Keratinocyte (primary cell): ENCODE measurements at places on chromosomes 16 and 17.

DNA sequence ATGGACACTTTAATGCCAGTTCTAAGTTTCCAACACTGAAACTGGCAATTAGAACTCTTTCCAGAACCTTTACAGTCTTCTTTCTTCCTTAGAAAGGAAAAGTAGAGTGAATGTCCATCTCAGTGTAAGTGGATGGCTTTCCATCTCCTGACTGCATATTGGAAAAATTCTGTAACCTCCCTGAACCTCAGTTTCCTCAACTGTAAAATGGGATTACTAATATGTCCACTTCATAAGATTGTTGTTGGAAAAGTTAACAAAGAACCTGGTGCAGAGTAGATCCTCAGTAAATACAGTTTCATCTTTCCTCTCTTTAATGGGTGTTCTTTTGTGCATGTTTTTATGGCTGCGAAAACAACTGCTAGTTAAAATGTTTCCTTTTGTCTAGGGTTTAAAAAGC is 2.6 kb downstream of the TMEM98 start:
- DNase-seq: no peak

DNA sequence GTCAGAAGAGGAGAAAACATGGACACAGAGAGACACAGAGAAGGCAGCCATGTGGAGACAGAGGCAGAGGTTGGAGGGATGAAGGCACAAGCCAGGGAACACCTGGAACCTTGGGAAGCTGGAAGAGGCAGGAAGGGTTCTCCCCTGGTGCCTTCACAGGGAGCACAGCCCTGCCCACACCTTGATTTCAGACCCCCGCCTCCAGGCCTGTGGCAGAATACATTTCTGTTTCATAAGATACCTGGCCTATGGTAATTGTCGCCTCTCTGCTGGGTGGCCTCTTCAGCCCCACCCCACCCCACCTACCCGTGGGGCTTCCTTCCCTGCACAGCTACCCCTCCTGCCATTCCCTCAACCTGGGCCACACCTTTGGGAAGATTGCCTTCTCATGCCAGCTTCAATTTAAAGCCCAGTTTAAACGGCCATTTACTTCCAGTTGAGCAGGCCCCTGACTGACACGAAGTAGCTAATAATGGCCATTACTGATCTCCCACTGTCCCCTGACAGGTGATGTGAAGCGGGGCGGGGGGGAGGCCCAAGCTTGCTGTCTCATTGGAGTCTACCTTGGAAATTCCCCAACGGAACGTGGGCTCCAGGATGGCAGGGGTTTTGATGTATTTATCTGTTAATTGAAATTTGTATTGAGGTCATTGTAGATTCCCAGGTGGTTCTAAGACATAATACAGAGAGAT is 291.7 kb upstream of the FOXF1 start:
- DNase-seq: no peak

GRCh38 chr17:78263063-78263735 is 31.8 kb downstream of the TMEM235 start:
- no peak for DNase-seq

- DNase-seq: no peak
Measured at GRCh38 chr17:17679748-17680147, 1.5 kb upstream of the RAI1 start.

DNA sequence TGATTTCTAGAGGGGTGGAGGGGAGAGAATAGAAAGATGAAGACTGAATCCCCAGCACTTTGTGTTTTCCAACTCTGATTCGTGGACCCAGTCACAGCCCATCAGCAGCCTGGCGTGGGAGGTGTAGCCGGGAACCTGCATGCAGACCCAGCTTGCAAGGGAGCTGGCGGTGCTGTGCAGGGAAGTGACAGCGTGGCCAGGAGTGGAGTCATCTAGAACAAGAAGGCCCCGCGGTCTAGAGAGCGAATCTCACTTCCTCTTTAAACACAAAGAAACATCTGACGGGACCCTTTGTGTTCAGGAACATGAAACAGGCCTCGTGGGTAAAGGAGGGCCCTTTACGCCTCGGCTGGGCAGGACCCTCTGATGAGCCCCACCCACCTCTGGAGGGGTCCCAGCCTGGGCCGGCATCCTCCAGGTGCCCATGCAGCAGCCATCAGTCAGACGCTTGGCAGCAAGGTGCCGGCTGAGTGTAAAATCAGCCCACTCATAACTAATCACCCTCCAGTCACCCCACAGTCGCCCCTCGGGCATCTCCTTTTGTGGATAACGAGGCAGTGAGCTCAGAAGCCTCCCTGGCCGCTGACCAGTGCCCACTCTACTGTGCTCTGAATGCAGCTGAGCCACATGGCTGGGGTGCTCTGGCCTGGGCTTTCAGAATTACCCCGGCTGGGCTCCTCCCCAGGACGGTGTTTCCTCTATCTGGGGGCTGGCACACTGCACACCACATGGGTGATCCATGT is 4.4 kb downstream of the SNAI3 start:
- no peak for DNase-seq

DNA sequence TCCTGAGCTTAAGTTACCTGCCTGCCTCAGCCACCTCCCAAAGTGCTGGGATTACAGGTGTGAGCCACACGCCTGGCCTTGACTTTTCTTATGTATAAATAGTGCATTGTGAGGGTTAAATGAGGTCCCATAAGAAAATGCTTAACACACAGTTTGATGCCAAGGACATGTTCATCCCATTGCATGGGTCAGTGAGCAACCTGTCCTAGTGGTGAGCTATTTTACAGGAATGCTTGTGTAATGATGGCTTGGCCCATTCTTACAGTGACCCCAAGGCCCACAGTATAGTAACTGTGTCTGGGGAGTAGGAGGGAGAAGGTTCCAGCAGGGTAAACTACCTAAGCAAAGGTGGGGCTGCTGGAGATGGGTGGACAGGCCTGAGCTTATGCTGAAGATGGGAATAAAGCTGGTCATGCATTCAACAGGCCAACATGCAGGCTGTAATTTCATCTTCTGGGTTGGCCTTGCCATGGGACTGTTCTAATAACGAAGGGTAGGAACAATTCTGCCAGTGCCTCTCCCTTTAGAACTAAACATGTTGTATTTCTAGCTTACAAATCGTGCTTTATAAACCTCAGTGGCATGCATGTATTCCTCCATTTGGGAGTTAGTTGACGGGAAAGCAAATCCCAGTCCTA is 6.2 kb downstream of the ACSF2 start:
- no peak for DNase-seq

- no peak for DNase-seq
Measured at GRCh38 chr17:17151055-17151454, 55.1 kb downstream of the PLD6 start.

GRCh38 chr16:10594312-10594950 is 14.0 kb upstream of the EMP2 start:
- peak; percentile 98 for DNase-seq

DNA sequence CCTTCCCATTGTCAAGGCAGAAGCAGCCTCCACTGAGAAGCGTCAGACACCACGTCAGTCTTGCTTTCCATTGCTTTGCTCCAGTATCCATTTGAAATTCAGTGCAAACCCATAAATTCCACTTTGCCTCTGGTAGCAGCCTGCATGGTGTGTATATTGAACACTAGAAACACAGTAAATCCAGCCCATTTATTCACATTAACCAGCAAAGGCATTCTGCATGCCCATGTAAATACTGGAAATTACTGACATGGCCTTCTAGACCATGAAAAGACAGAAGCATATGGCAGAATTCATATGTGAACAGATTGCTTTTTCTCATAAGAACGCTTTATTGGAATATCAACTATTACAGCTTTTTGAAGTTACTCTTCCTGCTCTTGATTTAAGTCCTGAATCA is 595.0 kb downstream of the WWOX start:
- DNase-seq: no peak

- no peak for DNase-seq
Measured at GRCh38 chr17:7016886-7017826, 4.7 kb downstream of the RNASEK start.

- no peak for DNase-seq
Measured at GRCh38 chr17:1011760-1012735, 15.1 kb downstream of the TIMM22 start.

GRCh38 chr17:29622337-29623282 is at the start of gene CORO6:
CORO6 (minus strand) TSS chr17:29622912; CDS start chr17:29621421, 1,491 bp downstream.
- no peak for DNase-seq

GRCh38 chr17:55601874-55602364 is 90.7 kb upstream of the SMIM36 start:
- no peak for DNase-seq

DNA sequence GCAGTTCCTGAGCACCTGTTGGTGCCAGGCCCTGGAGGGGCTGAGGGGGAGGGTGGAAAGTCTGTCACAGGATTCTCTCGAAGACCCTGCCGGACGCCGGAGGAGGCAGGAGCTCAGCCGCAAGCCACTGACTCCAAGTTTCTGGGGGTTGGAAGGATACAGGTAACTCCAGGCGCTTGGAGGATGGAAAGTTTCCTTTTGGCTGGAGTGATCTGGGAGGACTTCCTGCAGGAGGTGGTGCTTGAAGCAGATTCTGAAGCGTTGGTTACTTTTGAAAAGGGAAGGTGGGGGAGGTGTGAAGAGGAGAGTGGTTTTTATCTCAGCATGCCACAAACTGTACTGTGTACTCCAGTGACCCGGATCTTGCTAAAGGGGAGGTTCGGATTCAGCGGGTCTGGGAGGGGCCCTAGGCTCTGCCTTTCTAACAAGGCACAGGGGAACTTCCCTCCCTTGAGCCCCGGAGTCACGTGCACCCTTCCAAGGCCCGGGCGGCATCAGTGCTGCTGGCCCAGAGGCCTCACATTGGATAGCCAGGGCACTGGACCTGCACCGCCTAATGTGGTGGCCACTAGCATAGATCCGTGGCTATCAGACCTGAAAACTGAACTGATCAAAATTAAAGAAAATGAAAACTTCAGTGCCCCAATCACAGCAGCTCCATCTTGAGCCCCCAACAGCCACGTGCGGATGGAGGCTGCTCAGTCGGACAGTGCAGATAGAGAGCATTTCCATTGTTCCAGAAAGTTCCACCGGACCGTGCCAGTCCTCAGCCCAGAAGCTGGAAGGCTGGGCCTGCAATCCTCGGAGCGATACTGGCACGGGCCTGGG is 42.2 kb upstream of the GSE1 start:
- no peak for DNase-seq

DNA sequence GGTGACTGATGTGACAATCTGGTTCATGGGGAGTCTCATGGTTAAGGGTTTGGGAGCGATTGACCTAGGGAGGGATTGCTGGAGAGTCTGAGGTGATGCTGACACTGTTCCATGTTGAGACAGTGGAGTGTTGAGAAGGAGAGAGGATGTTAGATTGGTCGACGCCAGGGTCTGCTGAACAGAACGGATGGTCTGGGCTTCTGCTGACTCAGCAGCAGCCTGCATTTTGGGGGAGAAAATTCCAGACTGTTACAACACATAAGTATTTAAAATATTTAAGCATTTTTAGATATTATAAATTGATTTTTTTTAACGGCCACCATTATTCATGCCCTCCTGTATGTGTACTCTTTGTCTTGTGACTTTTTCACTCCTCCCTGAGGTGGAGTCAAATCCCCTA is 107.2 kb downstream of the TOX3 start:
- no peak for DNase-seq

- DNase-seq: no peak
Measured at GRCh38 chr17:73029991-73030390, 62.5 kb downstream of the SLC39A11 start.

GRCh38 chr17:44502598-44503146 is 534 bp downstream of the GPATCH8 start:
- DNase-seq: no peak

GRCh38 chr16:20928774-20929411 is 28.3 kb downstream of the LYRM1 start:
- no peak for DNase-seq

GRCh38 chr17:21352221-21352980 is 23.8 kb upstream of the KCNJ12 start:
- DNase-seq: no peak

- no peak for DNase-seq
Measured at GRCh38 chr16:7257016-7257415, 75.6 kb upstream of the RBFOX1 start.

GRCh38 chr16:49644145-49644463 is 211.8 kb downstream of the ZNF423 start:
- no peak for DNase-seq

GRCh38 chr16:12829096-12829888 is 25.6 kb upstream of the CPPED1 start:
- no peak for DNase-seq

- no peak for DNase-seq
Measured at GRCh38 chr17:21302711-21303425, 18.4 kb downstream of the MAP2K3 start.

DNA sequence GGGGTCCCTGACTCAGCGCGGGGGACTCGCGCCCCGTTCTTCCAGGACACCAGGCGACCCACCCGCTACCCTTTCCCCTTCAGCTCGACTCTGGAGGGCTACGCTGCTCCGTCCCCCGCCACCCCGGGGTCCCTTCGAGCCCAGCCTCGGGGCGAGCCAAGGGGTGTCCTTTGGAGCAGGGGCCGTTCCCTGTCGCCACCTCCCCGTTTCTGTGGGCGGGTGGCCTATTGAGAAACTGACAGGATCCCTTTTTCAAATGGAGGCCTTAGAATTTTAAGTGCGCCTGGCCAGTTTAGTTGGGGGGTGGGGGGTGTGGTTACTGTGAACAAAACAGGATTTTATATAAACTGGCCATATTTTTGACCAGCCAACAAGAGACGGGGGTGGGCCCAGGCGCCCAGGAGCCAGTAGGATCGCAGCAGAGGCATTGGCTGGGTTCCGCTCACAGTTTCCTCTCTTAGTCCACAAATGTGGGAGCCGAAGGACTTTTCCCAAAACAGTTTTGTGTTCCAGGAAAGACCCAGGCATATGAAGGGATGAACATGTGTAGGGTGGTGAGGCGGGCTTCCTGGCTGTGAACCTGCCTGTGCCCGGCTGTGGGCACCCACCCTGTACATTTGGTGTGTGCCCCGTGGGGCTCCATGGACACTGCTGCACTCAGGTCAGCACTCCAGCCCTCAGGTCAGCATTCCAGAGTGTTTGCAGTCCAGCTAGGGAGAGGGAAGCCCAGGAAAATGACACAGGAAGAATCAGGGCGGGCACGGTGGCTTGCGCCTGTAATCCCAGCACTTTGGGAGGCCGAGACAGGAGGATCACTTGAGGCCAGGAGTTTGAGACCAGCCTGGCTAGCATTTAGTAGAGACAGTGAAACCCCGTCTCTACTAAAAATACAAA is 722 bp upstream of the TIMP2 start:
- DNase-seq: no peak

GRCh38 chr16:23950898-23951297 is 115.1 kb downstream of the PRKCB start:
- no peak for DNase-seq

DNA sequence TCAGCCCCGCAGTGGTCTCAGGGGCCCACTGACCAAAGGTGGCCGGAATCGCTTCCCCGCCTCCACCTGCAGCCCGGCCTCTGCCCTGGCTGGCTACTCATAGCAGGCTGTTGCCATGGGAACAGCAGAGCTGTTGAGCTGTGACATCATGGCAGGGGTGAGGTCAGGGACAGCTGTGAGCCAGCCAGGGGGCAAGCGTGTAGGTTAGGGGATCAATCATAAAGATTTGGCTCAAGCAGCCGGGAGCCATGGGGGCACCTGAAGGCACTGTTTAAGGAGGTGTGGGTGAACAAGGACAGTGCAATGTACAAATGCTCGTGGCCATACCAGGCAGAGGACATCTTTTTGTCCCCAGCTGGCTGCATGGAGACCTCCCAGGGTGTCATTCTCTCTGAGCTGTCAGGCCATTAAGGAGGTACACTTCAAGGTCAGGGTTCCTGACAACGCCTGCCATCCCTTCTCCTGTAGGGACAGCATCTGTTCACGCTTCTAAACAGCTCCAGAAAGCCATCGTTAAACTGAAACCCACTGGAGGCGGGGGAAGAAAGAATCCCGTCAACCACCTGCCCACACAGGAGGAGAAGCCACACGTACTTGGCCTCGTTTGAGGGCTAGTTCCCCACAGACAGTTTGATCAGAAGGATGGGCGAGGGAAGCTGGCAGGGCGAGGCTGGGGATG is at the start of gene CEP295NL:
CEP295NL (minus strand) TSS at position 101 of the 679 bp plus-strand sequence. CDS start 1,373 bp downstream, outside the sequence.
- no peak for DNase-seq
